ENCODE measurements at places on chromosomes 5 and 9.

DNA sequence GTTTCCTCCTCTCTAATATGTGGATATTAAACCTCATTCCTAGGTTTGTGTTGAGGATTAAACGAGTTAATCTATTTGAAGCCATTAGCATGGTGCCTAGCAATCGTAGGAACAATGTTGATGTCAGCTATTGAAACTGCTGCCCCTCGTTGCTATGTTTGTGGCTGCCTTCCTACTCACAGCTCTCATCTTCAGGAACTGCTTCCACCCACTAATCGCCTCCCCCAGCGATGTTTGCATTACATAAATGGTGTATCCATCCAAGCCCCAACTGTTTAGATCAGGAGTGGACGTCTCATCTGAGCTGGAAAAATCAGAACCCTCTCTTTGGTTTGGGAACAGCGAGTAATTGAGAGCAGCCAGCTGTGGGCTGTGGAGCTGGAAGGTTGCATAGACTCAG is 416.6 kb downstream of the ARHGEF28 start:
- DNase-seq, result no peak

- no peak for DNase-seq
Measured at GRCh38 chr9:131473198-131473885, 29.4 kb upstream of the POMT1 start.

DNA sequence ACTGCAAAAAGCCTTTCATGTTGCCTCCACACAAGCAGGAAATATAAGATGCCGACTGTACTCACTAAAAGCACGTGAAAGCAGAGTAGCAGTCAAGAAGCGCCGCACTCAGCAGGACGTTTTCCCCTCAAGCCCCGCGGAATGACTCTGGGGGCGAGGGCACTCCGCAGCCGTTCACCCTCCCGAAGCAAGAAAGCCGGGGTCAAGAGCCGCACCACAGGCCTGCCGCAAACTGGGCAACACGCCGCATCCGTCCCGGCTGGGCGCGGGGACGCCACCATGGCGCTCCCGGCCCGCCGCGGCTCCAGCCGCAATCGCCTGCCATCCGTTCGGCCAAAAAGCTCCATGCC is 364 bp downstream of the RPS6 start:
- DNase-seq, result peak; percentile 44

DNA sequence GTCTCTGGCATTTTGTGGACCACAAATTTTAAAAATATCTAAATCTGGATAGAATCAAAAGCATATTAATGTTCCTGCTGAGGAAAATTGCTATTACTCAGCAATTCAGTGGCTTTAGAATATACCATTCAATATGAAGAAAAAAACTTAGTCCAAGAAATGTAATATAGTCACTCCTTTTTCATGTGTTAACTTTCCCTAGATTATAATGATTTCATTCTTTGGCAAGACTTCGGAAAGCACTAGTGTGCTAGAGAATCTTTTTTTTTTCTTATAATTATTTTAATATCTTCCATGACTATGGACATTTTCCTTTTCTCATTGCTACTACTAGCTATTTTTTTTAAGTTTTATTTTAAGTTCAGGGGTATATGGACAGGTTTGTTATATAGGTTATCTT is 102.4 kb upstream of the FAM174A start:
- DNase-seq, result no peak

- DNase-seq, result no peak
Measured at GRCh38 chr5:171415115-171415730, 4.2 kb upstream of the FGF18 start.

DNA sequence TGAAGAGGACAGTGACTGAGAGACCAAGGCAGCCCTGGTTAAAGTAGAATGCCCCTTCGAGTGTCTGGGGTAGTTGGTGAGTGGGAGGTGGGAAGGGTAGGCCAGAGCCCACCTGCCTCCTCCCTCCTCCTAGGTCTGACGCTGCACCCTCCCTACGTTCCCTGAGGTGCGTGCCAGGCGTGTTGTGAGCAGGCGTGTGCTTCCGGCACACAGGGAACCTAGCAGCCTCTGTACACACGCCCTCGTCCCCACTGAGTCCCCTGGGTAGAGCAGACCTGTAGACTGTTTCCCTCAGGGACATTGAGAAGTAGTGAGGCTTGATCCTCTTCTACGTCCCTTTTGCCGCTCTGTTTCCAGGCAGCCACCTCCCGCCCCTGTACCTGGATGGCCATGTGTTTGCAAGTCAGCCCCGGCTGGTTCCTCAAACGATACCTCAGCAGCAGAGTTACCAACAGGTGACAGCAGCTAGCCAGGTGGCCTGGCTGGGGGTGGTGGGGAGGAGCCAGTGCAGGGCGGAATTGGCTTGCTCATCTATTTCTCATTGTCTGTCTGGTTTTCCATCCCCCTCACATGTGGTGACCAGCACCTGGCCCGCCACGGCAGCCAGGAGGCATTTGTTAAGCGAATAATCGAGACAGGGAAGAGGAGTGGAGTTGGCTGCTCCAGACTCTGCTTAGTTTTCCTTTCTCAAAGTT is 16.8 kb upstream of the POMT1 start:
- DNase-seq, result no peak

DNA sequence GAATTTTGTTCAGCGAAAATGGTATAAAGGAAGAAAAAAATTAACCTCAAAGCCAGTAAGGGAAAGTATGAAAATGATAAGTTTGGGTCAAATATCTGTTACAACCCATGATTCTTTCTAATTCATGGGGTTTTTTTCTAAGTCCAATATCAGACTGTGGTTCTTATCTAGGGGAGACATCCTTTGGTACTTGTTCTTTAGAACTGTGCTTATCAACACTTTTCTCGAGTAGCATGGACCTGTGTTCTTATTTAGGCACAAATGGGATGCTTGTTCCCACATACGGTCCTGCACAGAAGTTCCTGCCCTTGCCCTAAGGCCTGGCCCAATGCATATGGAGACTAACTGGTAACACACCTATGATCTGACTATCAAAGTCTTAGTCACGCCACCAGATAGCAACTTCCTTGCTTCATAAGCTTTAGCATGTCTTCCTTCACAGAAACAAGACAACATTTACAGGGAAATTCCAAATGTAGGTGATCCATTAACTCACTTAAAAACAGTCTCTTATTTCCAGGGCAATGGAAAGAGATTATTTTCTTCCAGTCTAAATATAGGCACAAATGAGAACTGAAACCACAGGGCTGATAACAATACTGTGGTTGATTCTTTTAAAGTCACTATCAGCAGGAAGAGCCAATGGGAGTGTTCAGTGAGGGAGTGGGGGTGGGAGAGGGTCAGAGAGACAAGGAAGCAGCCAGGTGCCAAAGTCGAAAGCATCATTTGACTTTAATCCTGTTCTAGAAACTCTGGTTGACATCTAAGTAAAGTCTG is 268.8 kb upstream of the ANKRD55 start:
- DNase-seq, result no peak

GRCh38 chr5:141889282-141889871 is 11.2 kb upstream of the PCDH1 start:
- no peak for DNase-seq

DNA sequence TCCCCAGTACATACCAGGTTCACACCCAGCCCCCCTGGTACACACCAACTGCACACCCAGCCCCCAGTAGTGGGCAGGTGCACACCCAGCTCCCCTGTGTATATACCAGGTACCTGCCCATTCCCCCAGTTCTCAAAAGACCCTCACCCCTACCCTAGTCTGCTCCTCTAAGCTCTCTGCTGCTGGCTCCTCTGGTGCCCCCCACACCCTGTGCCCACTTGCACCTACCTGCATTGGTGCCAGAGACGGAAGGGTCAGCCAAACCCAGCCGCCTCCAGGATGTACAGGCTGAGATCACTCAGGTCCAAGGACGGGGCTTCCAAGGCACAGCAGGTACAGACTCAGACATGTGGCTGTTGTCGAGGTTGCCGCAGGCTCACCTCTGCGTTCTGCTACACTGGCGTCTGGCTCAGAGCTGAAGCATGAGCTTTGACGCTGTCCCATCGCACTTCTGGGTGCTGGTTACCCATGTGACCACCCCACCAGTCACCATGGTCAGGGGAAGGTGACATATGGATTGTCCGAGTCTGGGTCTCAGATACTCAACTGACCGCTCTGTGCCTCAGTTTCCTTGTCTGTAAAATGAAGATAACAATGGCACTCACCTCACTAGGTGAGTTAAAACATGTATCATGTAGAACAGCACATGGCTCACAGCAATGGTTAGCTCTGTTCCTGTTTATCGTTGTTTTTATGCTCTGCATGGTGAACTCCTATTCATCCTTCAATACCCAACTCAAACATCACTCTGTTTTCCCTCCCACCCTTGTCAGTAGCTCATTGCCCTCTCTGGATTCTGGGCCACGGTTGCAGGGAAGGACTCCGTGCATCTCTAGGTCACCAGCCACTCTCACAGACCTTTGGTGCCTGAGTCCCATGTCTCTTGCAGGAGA is 45.3 kb upstream of the SUSD3 start:
- no peak for DNase-seq

- DNase-seq, result no peak
Measured at GRCh38 chr5:106020894-106021293, 1649.8 kb downstream of the EFNA5 start.

DNA sequence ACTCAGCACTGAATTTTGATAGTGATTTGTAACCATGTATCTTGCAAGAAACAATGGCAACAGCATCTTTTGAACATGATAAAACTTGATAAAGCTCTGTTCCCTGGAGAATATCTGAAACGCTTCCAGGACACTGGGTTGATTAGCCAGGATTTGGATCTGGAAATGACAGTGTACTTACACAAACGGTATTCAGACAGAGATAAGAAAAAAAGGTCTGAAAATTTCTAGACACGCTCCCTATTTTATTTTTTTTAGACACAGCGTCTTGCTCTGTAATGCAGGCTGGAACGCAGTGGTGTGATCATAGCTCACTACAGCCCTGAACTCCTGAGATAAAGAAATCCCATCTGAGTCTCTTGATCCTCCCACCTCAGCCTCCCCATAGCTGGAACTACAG is 109.0 kb downstream of the GNAQ start:
- no peak for DNase-seq

DNA sequence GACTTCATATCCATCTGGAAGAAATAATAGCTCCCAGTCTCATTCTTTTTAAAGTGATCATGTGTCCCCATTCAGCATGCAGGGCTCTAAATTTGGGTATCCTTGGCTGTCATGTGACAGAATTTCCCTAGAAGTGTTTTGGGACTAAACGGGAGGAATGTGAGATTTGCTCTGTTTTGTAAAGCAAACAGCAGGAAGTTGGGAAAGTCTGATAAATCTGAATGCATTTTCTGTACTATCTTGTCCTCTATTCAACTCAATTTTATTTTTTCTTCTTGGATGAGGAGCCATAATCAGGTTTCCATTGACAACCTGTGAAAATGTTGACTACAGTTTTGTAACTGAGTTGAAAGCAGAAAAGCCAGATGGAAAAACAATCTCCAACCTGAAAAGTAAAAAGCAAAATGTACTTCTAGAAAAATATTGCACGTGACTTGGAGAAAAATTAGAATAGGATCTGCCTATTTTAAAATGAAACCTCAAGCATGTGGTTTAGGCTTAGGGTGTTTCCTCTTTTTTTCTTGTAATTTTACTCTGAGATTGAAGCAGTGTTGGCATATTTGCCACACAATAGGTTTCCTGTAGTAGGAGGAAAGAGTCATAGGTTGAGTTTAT is 76.2 kb upstream of the IL6ST start:
- peak; percentile 91 for DNase-seq

DNA sequence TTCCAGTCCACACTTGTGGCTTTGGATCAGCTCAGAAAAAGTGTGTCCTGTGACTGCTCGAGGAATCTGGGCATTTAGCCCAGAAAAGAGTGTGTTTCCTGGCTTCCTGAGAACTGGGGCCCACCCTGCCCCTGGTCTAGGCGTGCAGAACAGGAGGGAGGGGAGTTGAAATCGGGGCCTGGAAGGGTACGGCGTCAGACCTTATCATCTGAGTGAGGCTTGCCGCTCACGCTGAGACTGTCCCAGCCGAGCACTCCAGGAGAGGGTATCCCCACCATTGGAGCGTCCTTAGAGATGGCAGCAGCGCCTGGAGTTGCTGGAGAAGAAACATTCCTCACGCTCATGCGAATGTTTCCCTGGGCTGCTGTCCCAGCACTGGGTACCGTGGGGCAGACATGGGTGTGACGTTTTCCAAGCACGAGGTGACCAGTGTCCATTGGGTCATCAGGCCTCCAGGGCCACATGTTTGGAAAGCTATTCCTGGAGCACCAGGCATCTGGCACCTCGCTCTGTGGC is 22.5 kb downstream of the NEK6 start:
- peak; percentile 74 for DNase-seq

DNA sequence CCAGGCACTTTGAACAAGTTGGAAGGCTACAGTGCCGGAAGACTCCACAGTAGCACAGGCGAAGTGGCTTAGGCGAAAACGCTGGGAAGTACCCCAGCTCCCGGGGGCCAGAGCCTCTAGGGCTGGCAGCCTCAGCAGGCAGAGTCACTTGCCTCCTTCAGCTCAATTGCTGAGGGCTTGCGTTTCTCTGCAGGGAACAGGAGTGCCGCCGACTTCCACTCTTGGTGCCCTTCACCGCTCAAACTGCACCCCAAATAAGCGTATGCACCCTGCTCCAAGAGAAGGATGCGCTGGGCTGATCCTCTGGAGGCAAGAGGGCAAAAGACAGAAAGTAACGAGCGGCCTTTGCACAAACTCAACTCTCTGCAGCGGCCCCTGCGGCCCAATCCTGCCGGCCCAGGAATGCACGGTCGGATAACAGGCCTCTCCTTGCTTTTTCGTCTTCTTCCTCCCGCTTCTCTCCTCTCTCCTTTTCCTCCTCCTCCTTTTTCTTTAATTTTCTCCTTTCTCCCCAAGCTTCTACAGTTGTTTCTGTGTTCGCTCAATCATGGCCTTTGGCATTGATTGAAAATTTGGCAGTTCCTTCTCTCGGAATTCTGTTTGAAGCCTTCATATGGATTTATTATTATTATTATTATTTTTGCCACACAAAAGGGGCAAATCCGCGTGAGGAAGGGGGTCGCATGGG is 1.1 kb upstream of the S1PR3 start:
- DNase-seq, result no peak

GRCh38 chr5:13613621-13614020 is 330.9 kb downstream of the DNAH5 start:
- no peak for DNase-seq

DNA sequence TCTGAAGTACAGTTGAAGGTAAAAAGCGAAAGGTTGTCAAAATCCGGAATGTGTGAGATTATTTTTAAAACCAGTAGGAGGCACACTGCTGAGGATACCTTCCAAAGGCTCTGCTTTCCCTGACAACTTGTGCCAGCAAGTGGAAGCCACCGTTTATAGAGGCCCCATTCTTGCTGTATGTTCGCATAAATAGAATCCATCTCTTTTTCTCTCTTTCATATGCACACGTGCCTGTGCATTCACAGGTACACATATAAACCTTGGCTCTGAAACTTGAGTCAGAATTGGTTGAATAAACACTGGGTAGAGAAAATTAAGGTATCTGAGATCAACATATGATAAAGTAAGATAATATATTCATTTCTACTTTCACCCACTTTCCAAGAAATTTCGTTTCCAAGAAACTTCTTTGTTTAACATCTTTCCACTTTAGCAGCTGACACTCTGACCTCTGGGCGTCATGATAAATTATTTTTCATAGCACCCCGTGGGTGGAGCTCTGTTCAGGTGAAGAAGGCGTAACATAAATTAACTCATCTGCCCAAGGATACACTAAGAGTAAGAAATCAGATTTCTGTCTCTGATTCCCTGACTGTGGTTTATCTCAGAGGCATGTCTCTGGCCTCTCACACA is 63.7 kb upstream of the RICTOR start:
- no peak for DNase-seq

All from foreskin melanocyte (primary cell).